ENCODE measurements at places on chromosomes 16 and 17.

DNA sequence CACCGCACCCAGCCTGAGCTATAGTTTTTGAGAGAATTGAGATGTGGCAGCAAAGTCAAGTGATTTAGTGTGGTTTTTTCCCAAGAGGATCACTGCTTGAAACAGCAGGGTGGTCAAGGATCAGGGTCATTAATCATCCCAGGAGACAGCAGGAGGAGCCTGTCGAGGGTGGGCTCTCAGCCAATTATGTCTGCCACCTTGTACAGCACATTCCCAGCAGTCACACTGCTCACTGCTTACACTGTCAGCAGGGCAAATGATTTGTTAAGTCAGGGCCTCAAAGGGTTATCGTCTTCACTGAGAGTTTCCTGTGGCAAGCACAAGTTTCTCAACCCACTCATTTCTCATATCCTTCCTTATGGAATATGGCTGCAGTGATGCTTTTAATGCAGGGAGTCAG lies 13.2 kb downstream of the B3GNT9 start:
- DNase-seq = no peak

DNA sequence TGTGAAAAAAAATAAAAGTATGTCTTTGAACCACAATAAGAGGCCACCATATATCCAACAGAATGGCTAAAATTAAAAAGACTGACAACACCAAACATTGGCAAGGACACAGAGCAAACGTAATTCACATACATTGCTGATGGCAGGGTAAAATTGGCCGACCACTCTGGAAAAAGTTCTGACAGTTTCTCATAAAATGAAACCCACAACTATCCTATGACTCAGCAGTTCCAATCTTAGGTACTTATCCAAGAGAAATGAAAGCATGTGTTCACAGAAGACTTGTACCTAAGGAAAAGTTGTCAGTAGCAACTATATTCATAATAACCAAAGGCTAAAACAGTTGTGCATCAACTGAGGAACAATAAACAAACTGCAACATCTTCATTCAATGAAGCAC lies 357.3 kb upstream of the XYLT1 start:
- no peak for DNase-seq

GRCh38 chr17:4772235-4772613 lies 538 bp downstream of the TM4SF5 start:
- DNase-seq = no peak

DNA sequence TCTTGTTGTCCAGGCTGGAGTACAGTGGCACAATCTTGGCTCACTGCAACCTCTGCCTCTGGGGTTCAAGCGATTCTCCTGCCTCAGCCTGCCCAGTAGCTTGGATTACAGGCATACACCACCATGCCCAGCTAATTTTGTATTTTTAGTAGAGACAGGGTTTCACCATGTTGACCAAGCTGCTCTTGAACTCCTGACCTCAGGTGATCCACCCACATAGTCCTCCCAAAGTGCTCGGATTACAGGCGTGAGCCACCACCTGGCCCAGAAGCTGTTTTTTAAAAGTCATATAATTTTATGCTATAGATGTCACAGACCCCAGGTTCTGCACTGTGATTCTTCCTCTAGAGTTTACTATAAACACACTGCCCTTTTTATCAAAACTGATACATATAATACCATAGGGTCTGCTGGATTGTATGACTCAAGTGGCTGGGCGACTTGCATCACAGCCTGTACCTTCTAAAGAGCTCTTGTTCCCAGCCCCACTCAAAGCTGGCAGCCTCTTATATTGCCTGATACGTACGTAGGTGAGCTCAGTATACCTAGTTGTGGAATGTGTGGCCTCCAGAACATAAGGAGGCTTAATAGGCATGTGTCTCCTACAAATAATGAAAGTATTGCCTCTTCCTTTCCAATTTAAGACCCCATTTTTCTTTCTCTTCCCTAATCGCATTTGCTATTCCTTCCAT lies 295.8 kb downstream of the ZFHX3 start:
- no peak for DNase-seq

DNA sequence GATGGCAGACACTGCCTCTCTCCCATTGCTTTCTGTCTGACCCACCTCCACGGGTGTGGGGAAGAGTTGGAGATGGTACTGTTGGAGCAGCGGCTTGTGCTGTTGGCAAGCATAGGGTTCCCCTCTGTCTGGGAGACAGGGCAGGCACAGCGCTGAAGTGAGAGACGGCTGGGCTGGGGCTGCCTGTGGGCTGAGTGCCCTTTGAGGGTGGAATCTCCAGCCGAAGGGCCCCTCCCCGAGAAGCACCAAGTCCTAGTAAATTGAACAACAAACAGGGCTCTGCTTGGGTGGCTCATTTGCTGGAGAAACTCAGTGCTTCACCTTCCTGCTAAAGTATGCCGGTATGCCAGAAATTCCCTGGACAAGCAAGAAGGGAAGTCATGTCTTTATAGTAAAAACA lies 79.7 kb downstream of the KSR1 start:
- no peak for DNase-seq

DNA sequence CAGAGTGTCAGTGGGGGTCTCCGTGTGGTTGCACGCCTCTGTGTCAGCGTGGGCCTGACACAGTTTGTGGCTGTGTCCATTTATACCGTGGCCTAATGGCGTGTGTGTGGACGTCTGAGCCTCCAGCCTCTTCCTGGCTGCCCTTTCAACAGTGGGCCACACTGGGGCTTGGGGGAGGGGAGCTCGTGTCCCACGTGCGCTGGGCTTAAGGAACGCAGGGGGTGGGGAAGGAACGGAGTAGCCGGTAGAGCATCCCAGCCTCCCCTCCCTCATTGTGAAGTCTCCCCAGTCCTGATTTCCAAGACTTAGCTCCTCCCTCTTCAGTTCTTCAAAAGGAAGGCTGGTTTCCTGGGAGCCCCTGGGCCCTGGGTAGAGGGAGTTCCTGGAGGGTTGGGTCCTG lies 9.5 kb upstream of the HES7 start:
- no peak for DNase-seq

GRCh38 chr17:42536372-42537155 lies 523 bp downstream of the NAGLU start:
- peak; percentile 94 for DNase-seq

DNA sequence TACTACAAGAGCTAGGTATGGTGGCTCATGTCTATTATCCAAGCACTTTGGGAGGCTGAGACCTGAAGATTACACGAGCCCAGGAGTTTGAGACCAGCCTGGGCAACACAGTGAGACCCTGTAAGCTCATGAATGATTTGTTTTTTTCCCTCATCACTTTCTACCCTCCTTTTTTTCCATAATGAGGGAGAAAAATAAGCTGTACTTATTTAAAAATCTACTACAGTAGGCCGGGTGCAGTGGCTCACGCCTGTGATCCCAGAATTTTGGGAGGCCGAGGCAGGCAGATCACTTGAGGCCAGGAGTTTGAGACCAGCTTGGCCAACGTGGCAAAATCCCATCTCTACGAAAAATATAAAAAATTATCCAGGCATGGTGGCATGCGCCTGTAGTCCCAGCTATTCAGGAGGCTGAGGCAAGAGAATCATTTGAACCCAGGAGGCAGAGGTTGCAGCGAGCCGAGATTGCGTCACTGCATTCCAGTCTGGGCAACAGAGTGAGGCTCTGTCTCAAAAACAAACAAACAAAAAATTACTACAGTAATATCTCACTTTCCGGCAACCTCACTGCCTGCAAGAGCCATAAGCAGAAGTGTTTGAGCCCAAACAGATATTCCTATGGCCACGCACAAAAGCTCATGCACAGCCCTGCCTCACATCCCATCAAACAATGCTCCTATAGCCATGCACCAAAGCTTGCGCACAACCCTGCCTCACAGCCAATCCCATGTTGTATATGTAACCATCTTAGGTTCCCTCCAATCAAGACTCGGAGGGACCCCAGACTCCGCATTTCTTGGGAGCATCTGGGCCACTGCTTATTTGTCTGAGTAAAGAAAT lies 37.4 kb downstream of the TK2 start:
- no peak for DNase-seq

Data from GM12891 (cell line).